Caco-2 (cell line): ENCODE measurements at places on chromosomes 6 and 20.
A peak's percentile ranks its signal among the peaks of the same experiment; 100 is the strongest.

GRCh38 chr20:49140834-49141233 is 47.3 kb downstream of the STAU1 start:
- no peak for DNase-seq

DNA sequence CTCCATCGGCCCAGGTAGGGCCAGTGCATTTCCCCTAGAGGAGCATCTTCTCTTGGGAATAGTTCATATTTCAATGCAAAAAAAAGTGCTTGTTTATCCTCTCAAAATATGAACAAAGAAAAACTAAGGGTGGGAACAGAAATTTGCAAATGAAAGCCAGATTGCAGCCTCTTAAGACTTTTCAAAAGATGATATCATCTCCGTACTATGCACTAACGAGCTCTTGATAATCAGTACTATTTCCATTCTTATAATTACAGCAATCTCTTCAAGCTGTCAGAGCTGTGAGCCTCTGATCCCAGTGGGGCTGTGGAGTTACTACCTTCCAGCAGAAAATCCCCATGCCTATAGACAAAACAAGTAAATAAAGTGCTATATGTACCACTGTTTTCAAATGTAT is 77.1 kb downstream of the SOD2 start:
- DNase-seq, result no peak

DNA sequence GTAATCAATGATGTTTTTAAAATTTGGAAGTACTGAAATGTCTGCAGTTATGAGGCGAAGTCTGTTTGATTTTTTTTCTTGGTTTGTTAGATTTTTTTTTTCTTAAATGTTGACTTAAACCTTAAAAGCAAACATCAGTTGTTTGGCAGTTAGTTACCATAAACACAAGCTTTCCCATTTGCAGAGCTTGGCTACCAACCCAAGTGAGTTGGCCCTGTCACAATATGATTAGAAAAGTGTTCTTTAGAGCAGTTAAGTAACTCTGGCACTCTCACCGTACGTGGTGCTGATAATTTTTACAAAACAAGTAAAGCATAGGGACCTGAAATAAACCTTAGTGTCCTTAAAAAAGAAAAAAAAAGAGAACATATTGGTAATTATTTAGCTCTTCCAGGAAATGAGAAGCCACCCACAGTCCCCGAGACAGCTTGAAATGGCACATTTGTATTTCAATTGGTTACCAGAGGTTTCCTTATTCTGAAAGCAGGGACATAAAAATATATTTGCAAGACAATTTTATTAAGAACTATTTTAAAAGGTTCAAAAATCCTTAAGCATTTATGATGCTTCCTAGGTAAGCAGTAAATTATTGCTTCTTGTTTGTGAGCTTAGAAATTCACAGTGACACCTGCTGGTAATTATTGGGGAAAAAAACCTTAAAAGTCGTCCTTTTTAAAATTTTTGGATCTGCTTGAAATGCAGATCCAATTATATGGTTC is 3.9 kb downstream of the HEY2 start:
- no peak for DNase-seq

DNA sequence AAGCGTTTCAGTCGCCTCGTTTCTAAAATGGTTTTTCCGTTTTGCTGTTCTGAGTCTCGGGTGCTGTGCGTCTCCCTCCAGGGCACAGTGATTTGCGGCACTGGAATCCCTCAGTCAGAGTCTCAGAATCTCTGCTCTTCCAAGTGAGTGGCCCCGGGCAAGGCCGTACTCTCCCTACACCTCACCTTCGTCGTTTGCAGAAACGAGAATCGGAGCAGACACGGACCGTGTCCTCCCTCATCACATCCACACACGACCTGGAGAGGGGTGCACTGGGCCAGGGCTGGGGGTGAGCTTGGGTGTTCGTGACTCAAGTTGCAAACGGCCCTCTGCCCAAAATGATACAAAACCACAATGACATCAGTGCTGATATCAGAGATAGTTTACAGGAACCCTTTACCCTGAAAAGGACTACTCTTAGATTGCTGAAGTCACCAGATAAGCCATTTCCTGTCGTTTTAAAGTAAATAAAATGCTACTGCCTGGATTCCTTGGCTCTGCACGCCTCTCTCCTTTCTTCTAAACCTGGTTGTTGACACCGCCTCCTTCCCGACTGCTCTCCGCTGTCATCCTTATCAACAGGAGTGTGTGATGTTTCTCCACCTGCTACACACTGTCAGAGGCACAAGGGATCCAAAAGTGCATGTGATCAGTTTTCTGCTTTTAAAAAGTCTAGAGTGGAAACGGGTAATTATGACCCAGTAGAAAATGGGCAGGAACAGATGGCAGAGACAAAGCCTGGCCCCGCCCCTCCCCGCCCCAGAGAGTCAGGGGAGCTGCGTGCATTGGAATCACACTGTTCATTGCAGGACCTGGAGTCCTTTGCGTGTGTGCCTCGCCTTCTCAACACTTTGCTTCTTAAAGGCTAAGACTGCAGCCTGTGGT is 38.4 kb downstream of the KIF25 start:
- no peak for DNase-seq

- DNase-seq, result peak; percentile 59
Measured at GRCh38 chr6:16690608-16691142, 70.6 kb downstream of the ATXN1 start.

DNA sequence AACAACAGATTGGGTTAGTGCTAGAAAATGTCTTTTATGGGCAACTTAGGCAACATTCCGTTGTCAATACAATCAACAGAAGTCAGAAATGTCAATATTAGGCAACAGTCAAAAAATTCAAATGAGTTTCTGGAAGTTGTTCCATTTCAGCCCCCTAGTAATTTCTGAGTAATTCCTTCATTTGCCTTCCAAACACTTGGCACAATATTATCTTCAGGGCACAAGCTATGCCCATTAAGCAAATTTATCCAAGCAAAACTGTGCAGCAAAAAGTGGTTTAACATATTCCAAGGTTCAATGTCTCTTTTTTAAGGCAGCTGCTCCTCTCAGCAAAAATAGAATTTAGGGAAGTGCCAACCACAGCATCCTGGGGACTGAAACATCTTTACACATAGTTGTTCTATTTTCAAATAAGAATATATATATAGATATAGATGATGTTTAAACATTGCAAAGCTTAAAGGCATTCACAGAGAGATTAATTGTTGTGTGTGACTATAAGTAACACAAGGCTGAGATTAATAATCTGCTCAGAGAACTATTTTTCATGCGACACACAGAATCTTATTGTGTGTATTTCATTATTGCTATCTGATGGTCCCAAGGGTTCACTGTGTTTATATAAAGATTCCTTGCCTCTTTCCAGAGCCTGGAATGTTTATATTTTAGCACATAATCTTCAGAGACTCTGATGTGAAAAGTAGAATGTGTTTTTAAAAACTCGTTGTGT is 75.2 kb upstream of the ADTRP start:
- DNase-seq, result no peak

- DNase-seq, result no peak
Measured at GRCh38 chr20:9498322-9498721, 16.1 kb upstream of the LAMP5 start.

DNA sequence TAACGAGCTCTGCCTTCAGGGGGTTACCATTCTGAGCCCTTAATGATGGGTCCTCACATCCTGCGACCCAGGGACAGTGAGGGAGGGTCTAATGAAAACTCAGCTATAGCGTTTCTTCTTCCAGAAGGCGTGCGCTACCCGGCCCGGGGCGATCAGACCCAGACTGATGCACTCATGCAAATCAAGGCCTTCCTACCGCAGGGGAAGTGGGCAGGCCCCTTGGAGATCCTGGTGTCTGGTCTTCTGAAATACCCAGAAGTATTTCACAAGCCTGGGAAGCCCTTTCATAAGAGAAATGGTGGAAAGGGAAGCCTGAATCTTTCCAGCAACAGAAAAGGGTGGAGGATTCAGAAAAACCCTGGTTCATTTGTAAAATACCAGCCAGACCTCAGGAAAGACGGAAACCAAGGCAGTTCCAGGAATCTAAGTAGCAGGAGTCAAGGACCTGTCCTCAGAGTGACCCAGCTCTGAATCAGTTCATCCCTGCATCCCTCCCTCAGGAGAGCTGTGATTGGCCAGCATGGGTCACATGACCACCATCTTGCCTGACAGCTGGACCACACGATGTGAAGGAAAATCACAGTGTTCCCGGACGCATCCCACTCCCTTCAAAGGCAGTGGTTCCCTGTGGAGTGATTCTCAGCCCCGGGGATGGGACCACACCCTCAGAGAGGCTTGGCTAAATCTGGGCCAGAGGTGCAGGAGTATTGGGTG is 12.7 kb downstream of the BFSP1 start:
- peak; percentile 70 for DNase-seq

DNA sequence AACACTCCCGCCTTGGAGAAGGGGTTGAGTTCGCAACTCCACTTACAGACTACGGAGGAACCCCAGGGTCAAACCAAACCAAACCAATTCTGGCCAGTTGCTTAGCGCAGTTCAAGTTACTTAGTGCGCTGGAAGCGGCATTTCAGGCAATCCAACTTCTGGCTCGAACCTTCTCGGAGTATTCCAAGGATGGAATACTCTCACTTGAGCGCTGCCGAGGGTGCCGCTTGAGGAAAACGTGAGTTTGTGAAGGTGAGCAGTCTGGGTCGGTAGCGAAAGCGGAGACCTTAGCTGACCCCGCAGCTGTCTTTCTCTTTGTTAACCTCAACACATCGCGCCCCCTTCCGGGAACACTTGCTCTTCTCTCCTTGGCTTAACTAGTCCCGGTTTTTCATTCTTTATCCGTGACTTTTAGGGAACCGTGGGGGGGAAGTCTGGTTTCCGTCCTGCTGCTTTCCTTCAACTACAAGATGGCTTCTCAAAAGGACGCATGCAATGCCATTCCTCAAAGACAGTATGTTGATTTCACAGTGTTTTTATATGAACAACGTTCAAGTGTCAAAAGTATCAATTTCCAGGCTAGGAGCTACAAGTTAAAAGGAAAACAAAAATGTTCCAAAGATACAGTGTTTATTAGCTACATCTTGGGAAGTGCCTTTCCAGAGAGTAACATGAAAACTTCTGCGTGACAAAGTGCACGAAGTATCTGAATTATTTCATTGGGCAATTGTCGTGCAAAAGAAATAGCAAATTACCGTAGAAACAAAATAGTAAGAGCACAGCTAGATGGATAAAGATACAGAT is 741 bp upstream of the PNISR start:
- DNase-seq, result peak; percentile 91

GRCh38 chr6:79888587-79888986 is 58.8 kb downstream of the ELOVL4 start:
- no peak for DNase-seq

- no peak for DNase-seq
Measured at GRCh38 chr6:13847326-13848050, 33.1 kb upstream of the MCUR1 start.

DNA sequence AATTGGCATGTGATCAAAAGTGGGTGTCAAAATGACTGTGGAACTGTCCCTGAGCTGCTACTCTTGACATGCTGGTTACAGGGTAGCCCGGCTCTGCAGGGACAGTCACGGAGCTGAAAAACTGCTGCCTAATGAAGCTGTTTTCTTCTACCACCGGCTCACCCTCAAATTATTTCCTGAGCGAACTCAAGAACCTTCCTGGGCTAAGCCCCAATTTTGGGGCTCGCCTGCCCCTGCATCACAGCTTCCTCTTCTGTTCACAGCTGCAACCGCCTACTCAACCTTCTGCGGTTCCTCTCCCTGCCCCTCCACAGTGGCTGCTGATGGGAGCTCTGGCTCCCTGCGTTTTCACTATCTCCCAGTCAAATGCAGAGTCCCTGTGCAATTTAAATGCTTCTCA is 110.8 kb upstream of the MLN start:
- DNase-seq, result no peak

DNA sequence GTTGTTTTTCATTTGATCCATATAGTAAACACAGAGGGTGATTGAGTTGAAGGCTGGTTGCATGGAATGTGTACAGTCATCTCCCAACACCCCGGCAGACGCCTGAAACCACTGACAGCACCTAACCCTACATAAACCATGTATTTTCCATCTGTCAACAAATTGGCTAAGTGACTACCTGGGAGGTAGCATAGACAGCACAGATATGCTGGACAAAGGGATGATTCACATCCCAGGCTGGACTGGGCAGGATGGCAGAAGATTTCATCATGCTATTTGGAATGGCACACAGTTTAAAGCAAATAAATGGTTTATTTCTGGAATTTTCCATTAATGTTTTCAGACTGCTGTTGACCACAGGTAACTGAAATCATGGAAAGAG is 4.4 kb upstream of the VIP start:
- no peak for DNase-seq

DNA sequence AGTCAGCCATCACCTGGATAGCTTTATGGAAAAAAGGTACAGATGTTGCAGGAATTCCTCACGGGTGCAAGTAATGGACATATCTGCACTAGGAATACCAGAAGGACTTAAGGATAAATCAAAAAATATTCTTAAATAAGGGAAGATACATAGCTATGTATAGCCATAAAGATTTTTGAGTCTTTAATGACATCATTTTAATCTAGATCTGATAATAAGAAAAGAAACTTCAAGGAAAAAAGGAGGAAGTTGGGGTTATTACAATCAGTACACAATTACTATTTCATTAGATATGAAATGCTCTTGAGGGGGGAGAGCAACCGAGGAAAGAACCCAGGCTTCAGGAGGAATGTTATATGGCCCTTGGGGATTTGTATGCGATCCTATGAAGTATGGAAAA is 110.2 kb downstream of the FOXC1 start:
- no peak for DNase-seq

DNA sequence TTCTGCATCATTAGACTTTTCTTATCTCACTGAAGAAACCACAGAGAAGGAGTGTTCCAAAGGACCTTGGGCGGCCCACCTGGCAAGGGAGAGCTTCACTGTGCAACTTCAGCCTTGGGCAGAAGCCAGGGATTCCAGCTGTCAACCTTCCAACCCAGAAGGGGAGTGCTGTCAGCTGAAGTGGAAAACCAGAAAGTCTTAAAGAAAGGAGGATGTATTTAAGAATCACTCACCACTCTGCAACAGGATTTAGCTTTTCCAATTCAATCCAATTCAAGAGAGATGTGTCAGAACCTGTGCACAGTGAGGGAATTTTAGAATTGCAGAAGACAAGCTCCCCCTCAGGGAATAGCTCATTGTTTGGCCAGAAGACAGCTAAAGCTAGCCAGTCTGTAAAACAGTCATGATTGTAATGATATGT is 553.7 kb downstream of the CD83 start:
- no peak for DNase-seq

DNA sequence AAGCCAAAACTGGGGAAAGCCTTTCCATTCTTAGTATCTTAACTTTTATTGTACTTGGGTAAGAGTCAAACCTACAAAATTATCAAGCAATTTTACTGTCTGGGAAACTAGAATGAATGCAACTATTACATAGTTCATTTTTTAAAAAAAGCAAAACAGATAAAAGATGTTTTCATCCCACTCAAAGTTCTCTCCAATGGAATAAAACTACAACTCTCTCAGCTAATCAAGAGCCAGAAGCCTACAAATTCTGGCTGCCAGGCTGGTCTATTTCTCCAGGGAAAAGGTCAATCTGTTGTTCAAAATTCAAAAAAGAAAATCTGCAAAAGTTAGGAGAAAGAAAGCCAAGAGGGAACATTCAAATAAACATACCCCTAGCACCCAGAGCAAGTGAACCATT is 56.2 kb downstream of the COL12A1 start:
- DNase-seq, result no peak

- no peak for DNase-seq
Measured at GRCh38 chr6:149938571-149939355, 3.1 kb upstream of the ULBP2 start.
